AG04449 (cell line): ENCODE measurements at places on chromosomes 3 and 15.

DNA sequence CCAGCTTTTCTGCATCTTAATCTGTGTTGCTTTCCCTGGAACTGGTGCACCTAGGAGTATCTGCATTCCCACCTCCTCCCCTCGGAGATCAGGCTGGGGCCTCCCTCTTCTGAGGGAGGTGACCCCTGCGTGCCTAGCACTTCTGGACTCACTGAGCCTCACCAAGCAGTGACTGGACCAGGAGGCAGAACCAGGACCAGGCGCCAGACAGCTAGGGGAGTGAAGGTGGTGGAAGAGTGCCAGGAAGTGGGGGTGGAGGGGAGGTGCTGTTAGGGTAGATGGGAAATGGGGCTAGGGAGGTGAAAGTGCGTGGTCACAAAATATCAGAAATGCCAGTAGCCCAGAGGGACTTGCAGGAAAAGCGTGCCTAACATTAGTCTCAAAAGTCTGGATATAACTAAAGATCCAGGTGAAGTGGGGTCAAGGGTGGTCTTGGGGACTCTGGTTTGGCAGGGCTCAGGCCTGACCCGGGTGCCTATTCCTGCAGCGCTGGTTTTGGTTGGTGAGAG is 1.2 kb downstream of the DUOXA2 start:
- no peak for DNase-seq

- no peak for DNase-seq
These were observed 13.9 kb upstream of the GOLGA8M start for GRCh38 chr15:28726102-28726501.

DNA sequence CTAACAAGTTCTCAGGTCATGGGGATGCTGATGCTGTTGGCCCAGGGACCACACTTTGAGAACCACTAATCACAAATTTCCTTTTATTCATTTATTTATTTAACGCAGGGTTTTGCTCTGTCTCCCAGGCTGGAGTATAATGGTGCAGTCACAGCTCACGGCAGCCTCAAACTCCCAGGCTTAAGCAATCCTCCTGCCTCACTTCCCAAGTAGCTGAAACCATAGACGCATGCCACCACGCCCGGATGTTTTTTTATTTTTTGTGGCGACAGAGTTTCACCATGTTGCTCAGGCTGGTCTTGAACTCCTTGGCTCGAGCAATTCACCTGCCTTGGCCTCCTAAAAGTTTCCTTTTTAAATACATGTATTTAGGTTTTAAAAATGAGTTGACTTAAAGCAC is 20.7 kb upstream of the ISLR2 start:
- DNase-seq = no peak

DNA sequence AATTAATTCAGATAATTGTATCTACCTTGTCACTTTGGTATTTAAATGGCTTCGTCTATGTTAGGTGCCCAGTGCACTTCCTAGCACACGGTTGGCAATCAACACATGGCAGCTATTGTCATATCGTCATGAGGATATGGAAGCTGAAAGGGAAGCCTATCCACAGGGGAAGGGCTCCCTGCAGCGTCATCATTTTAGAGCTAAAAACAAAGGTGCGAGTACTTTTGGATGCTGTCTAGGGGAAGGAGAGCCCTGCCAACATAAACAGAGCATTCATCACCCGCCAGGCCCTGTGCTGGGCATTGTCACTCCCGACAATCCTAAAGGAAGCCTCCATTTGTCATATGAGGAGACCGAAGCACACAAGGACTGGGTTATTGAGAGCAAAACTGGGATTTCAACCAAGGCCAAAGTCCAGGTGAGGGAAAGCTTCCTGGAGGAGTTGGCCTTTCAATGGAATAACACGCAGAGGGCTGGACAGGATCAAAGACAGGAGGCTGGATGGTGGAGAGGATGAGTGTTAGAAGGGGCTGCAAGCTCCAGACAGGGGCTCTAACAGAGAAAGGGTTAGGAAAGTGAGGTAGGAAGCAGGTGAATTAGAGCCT is 8.0 kb upstream of the PARL start:
- no peak for DNase-seq

GRCh38 chr3:193780810-193781478 is 187.9 kb downstream of the OPA1 start:
- no peak for DNase-seq

- DNase-seq = no peak
These were observed 146.4 kb downstream of the TJP1 start for GRCh38 chr15:29675791-29676301.

GRCh38 chr3:190301591-190301990 is 20.7 kb downstream of the CLDN1 start:
- no peak for DNase-seq

DNA sequence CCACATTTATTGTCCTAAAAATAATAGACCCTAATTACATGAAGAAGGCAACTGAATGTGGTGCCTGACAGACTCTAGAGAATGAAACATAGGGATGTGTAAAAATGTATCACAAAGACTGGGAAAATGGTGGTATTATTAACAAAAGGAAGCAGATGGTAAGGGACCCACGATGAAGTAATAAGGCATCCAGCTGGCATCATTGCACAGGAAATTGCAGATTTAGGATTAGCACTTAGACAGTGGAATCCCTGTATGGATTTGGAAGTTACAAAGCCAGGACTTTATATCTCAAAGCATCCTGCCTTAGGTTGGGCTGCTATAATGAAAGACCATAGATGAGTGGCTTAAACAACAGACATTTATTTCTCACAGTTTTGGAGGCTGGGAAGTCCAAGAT is 104.3 kb downstream of the PPM1L start:
- no peak for DNase-seq

DNA sequence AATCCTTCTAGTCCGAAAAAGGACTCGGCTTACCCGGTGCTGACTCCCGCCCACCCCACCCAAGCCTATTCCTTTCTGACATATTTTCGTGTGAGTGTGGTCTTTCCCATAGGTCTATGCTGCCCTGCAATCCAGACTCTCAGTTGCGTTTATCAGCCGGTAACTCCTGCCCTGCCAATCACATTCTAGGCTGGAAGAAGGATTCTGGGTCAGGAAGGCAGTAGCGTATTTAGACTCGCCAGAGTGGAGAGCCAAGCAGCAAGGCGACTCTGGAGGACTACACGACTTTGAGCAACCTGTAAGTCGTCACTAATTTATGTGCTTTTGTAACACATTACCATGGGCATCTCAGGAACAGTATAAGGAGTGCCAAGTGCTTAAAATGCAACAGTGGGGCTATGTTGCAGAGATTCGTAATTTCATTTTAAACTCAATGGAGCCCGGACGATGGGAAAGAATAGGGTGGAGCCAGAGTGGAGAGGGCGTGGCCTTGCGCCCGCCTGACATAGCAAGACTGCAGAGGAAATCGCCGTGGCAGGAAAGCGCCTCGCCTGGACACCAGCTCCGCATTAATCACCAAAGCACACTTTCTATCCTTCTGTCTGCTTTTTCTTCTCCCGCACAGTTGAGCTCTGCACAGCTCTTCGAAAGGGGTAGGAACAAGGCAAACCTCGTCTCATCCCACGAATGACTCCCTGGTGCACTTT is 1044.2 kb downstream of the AGBL1 start:
- no peak for DNase-seq

- DNase-seq = no peak
These were observed 56.6 kb downstream of the ANP32A start for GRCh38 chr15:68764090-68764489.

- DNase-seq = no peak
These were observed 14.0 kb downstream of the ITPR1 start for GRCh38 chr3:4507024-4507596.

- DNase-seq = no peak
These were observed 209.5 kb upstream of the SUCLG2 start for GRCh38 chr3:67863869-67864268.

DNA sequence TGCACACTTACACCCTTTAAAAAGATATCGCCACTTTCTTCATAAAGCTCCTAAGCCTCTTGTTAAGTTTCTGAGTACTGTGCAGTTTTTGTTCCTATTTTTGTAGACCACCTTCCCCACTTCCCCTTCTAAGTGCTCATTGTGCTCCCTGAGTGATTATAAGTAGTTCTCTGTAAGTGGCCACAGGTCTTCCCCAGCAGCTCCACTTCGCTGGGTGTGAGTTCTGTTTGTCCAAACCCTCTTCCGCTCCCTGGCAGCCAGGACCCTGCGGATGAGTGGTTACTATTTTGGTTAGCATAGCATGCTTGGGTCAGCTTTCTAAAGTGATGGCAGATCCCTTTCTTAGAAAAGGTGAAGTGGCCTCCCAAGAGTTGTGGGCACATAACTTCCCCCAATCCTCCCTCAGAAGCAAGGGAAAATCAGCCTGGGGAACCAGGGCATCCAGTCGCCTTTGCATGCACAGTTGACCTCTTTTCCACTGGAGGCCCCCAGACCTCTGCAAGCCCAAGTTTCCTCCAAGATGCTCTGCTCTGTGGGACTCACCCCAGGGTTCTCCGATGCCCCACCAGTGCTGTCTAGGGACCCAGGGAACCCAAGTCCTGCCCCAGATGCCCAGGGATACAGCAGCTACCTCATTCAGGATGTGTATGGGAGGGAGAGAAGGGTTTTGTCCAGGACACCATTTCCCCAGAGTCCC is 69.6 kb downstream of the ATP10A start:
- DNase-seq = no peak
